ENCODE measurements at places on chromosomes 13 and 19.

GRCh38 chr13:112131081-112131712 lies 64.2 kb downstream of the SOX1 start:
- DNase-seq = no peak

DNA sequence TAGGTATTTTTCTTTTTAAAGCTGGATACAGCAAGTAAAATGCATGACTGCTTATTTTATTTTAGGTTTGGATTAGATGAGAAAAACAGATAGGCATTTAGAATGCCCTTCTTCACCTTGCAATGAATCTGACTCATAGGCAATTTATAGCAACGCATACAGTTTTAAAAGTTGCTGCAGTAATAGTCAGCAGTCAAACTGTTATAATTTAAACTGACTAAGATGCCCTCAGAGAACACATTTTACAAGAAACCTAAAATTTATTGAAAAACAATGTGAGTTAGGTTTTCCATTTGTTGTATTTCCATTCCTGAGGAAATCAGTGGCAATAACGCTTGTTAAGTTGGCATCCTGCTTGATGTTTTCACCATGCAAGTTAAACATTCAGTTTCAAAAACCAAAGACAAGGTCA lies 1128.2 kb upstream of the PCDH9 start:
- DNase-seq = no peak

GRCh38 chr13:42215578-42216421 lies 56.2 kb upstream of the AKAP11 start:
- DNase-seq = peak; percentile 19

DNA sequence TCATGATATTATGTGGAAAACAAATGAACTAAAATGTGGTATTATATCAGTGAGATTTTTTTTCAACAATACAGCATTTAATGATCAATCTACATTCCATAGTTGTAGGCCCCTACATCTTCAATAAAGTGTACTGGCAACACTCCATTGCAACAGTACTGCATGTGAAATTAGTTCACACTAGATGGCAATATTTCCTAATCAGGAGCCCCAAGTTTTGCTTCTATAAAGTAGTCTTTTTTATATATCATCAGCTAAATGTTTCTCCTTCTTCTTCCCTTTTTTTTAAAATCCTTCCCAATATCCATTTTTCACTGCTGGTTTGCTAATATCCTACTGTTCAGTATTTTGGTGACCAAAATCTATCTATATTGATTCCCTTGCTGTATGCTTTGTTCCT lies 528.3 kb upstream of the ATXN8OS start:
- DNase-seq = no peak

DNA sequence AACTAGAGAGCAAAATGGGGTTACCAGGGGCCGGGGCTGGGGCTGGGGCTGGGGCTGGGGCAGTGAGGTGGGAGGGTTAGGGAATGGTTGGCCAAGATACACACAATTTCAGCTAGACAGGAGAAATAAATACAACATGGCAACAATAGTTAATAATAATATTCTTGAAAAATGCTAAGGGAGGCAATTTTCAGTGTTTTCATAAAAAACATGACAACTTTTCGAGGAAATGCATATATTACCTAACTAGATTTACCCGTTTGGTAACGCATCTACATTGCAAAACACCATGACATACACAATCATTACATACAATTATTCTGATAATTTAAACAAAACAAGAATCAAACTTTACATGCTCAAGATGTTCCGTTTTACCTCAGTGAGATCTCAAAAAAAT lies 12.2 kb downstream of the RFPL4AL1 start:
- DNase-seq = no peak

GRCh38 chr19:41384351-41384750 lies 8.0 kb downstream of the TMEM91 start:
- DNase-seq = no peak

DNA sequence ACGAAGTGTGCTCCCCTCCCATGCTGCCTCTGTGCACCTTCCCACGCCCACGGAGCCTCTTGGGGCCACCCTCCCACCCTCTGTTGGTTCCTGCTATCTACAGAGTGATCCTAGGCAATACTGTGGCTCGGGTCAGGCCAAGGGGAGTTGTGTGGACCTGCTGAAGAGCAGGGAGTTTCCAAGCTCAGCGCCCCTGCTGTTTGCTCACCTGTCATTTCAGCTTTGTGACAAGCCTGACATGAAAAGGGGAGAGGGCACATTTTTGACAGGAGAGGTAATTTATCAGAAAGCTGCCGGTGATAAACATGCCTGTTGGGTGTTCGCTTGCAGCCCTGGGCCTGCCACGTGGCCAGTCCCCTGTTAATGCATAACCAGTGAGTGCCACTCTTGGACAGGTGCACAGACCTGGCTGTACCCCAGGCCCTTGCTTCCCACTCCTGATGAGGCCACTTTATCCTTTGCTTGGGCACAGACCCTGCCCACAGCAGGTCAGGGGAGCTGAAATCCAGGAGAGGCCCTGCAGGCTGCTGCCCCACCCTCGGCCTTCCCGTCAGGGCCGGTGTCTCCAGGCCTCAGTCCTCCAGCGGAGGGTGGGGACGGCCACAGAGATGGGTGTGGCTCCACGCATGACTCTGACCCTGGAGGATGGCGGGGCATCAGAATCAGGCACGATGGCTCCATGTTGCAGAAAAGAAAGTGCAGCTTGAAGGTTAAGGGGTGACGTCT lies 201.5 kb upstream of the GPR12 start:
- DNase-seq = no peak

- no peak for DNase-seq
Measured at GRCh38 chr19:14502334-14503092, 6.6 kb upstream of the GIPC1 start.

- DNase-seq = no peak
Measured at GRCh38 chr19:13487985-13488384, 18.3 kb downstream of the CACNA1A start.

All from right kidney (tissue), 9 donors.